ENCODE measurements at places on chromosomes 3 and 15. TPM values are rescaled to one million over a fixed set of nuclear protein-coding genes. Genes with fewer than 3 reads are reported as not detected.

Gene PPP1R14D
- total RNA-seq = not detected

Gene INTS14
- 33.7 TPM for total RNA-seq

Gene NR2E3
- 1.1 TPM for total RNA-seq

Gene PRTG
- total RNA-seq = 51.6 TPM

Gene CD96
- total RNA-seq = 0.18 TPM

Gene SLC26A6
- total RNA-seq = 65.1 TPM

Gene CHRFAM7A
- total RNA-seq = 1.1 TPM

Gene RGMA
- 57.0 TPM for total RNA-seq

Gene CACNA2D2
- 14.9 TPM for total RNA-seq

Gene SLCO2A1
- 134 TPM for total RNA-seq

Gene RHOV
- total RNA-seq = 2.5 TPM

Gene GREM1
- 0.12 TPM for total RNA-seq

Gene INSYN1
- total RNA-seq = 0.95 TPM

Gene C2CD4A
- not detected for total RNA-seq

Gene GOLGA6D
- 0.14 TPM for total RNA-seq

Gene COL7A1
- total RNA-seq = 15.7 TPM

Gene FAM174B
- total RNA-seq = 66.0 TPM

Gene CHST14
- 17.1 TPM for total RNA-seq

Gene CRYGS
- 1.8 TPM for total RNA-seq

Gene CPNE9
- 0.66 TPM for total RNA-seq

Gene ROPN1
- total RNA-seq = not detected

Gene MUSTN1
- 1.1 TPM for total RNA-seq

Gene OR5H2
- total RNA-seq = not detected

Data from endodermal cell (in vitro differentiated cells).